Activated gamma-delta T cell treated with anti-CD3 and anti-CD28 coated beads, Interleukin-2, amount 50 U/mL, for 16 hours (primary cell): ENCODE measurements at places on chromosomes 5 and 9.

DNA sequence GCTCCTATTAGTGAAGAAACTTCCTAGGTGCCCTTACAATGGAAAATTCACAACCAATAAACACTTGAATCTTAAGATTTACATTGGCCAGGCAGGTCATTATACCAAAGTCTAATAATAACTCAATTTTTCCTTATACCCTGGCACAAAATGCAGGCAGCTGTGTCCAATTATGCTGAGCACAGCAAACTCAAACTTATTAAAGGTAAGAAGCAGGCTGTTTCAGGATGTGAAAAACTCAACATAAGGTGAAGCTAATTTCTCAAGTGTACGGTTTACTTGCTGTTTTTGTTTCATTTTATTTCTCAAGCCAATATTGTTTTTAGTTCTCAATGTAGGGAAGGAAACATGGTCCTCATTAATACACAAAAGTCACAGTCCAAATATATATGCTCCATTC lies 405.1 kb downstream of the KCTD16 start:
- DNase-seq, result no peak

- no peak for DNase-seq
These were observed 127.6 kb downstream of the ST8SIA4 start for GRCh38 chr5:100775533-100775855.

DNA sequence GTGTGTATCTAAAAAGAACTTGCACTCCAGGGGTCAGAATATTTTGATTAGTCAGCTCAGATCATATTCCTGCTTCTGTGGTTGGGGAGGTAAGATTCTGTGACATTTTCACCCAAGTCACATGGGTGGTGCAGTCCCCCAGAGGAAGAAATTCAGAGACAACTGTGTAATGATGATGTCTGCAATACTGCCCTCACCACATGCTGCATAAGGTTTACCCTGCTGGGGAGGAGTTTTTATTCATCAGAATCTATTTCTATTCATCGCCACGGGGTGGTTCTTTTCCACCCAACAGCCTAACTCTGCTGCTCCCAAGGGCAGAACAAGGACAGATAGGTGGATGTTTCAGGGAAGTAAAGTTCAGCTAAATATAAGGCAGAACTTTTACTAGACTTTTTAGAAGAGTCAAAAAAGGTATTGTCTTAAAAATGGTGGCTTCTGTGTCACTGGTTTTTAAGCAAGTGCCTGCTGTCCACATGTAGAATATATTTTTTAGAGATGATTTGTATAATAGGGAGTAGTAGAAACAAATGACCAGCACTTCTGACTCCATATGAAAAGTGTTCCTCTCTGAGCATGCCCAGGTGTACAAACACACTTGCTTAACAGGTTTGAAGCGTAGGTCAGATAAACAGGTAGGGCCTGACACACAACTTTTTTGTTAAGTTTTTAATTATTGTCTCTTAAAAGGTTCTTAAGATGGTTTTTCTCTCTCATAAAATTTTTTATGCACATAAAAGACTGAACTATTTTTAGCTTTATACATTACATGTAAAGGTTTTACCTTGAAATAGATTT lies 352.7 kb downstream of the LRRC70 start:
- no peak for DNase-seq

GRCh38 chr5:90096415-90097081 lies 313.0 kb downstream of the CETN3 start:
- DNase-seq, result no peak

GRCh38 chr5:34690898-34691297 lies 34.8 kb downstream of the RAI14 start:
- DNase-seq, result no peak

DNA sequence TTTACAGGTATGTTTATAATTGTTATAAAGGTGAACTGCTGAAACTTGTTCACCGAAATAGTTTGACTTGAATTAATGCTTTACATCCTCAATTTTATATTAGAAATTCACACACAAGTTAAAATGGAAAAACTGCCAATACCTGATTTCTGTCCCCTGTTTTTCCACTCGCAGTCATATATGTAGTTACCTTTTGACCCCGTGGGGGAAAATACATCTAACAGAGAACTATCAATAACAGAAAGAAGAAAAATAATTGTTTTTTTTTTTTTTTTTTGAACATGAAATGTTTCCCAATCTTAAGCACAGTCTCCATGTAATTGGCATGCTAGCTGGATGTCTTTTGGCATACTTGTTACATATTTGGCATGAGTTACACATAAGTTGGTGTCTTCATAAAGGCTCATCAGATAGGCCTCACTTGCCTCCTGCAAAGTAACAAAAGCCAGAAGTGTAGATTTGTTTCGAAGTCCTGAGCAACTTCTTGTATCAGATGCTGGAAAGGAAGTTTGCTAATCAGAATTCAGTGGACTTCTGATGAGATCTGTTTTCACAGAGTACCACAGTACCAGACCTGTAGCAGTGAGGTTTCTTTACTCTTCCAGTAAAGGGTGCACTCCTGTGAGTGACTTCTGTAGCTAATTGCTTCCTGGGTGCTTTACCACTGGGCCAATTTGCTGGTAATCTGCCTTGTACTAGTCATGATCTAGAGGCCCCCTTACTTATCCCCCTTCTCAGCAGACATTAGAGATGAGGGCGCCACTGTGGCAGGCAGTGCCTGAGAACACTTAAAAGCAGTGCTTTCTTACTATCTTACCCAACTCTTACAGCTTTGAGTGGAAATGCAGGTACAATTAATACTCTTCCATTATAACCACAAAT lies 36.2 kb upstream of the CXXC5 start:
- no peak for DNase-seq

GRCh38 chr5:35922468-35922867 lies 16.0 kb downstream of the CAPSL start:
- no peak for DNase-seq

- no peak for DNase-seq
These were observed 106.7 kb downstream of the NXNL2 start for GRCh38 chr9:88641456-88642240.

DNA sequence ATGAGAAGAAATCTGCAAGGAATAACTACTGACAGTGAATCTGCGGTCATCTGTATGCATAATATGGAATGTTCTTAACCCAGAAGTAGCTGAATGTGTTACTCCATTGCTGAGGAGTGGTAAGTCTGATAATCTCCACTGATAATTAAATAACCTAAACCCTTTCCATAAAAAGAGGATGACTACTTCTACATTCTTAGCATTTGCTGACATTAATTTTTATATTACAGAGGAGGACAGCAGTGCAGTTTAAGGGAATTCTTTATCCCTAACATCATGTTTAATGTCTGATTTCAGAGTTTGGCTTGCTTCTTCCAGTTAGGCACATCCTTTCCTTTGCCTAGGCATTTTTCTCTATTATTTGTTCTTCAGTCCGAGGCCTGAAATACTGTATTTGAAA lies 52.2 kb downstream of the CDC42SE2 start:
- no peak for DNase-seq

- no peak for DNase-seq
These were observed 20.1 kb downstream of the FIBCD1 start for GRCh38 chr9:130918826-130919558.

DNA sequence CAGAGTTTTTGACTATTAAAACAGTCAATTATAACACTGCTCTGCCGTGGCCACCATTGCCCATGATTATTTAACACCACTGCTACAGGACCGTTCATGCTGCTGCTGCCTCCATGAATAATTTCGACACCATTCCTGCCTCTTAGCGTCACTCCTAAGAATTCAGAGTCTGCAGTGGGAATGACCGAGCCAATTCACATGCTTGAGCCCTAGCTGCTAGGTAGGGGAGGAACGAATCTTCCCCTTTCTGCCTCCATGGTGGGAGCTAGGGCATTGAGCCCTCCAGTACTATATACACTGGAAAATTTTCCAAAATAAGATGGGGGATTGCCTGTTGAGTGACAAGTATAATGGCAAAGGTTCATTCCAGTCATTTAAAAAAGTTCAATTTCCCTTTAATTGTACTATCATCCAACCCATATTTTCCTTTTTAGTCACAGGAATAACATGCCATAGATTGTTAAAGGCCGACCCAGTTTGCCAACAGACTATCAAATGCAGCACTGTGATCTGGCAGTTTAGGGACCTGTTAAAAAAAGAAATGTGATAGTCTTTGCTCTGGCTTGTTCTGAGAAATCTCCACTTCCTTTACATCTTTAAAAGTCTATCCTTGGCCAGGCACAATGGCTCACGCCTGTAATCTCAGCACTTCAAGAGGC lies 13.5 kb upstream of the B4GALT1 start:
- no peak for DNase-seq

DNA sequence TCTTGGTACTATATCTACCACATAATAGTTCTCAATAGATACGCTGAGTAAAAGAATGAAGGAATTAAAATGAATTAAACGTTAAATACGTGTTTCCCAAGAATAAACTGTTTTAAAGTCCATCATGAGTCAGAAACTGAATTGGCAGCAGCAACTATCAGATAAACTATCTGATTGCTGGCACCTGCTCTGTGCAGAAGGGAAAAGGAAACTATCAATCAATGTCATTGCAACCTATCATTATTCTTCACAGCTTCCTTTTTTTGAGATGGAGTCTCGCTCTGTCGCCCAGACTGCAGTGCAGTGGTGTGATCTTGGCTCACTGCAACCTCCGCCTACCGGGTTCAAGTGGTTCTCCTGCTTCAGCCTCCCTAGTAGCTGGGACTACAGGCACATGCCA lies 8.8 kb upstream of the WDR36 start:
- DNase-seq, result no peak

- no peak for DNase-seq
These were observed 20.7 kb upstream of the MLANA start for GRCh38 chr9:5870020-5870339.

DNA sequence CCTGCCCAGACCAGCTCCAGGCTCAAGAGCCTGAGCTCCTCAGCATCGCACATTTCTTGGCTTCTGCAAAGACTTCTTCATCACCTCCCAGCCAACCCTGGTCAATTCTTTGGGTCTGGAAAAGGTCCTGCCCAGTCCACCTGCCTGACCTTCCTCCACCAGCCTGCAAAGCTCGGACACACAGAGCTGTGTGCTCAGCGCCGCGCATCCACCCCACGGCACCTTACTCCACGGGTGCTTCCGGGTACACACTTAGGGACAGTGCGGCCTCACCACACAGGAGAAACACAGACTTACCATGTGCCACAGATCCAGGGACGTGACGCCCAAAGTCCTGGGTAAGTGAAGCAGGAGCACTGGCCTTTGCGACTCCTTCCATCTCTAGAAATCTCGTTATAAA lies 97.3 kb downstream of the KCNT1 start:
- no peak for DNase-seq

- no peak for DNase-seq
These were observed 588.3 kb downstream of the EBF1 start for GRCh38 chr5:158511454-158511853.

DNA sequence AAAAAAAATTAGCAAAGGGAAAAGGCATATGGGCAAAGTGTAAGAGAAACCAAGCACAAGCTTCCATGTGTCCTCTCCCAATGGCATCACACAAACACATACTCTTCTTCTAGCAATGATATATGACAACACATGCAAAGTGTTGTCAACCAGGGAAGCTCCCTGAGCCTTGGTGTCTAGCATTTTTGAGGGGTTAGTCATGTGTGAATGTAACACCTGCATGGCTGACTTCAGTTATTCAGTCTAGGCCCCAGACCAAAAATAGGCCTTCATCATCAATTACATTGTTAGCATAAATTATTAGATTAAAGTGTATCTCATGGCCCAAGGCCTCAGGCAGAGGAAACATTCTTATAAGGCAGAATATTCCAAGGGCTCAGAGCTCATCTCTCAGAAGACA lies 450.0 kb downstream of the TLE1 start:
- DNase-seq, result no peak

GRCh38 chr9:133301253-133302230 lies 26.5 kb upstream of the ABO start:
- DNase-seq, result no peak

DNA sequence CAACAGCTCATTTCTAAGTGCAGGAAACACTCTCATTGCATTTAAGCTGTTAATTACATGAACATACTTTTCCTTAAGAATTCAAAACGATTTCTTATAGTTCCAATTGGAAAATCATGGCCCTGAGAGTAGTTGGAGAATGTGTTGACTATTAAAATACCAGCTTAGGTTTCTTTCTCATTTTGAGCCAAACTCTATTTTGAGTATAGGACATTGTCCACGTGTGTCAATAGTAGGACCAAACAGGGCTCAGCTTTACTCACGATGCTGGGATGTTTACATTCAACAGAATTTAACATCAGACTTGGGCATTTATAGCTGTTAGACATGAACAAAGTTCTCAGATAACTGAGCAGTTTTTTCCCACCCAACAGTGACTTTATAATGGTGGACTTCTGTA lies 39.6 kb downstream of the ADCY2 start:
- DNase-seq, result no peak

DNA sequence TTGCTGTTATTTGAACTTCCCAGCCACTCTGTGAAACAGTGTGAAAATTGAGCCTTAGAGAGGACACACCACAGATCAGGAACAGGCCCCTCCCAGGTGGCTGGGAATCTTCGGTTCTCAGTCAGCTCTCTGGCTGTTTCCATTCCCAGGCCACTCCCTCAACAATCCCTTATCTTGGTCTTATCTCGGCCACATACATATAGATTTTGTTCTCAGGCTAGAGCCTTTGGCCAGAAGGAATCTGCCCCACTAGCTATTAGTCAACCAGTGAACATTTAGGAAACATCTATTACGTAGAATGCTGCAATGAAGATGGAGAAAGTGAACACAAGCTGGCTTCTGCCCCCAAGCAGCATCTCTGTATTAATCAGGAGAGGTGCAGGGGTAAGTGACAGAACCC lies 21.0 kb upstream of the WWC1 start:
- DNase-seq, result no peak

DNA sequence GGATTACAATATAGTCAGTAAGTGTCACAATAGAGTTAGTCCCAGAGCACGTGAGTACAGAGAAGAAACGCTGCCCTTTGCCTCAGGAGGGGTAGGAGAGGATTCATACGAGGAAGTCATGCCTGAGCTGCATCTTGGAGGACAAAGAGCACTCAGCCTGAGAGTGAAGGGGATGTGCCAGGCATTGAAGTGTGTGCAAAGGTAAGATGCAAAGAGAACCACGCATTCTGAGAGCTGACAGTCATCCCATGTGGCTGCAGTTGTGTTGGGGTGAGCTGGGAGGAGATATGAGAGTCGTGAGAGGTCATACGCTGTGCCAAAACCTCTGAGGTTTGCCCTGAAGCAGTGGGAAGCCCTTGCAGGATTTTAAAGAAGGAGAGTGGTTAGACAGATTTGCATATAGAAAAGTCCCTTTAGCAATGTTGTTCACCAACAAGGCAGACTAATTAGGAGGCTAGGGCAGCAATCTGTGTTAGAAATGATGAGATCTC lies 97.5 kb downstream of the PIP5K1B start:
- DNase-seq, result no peak

- DNase-seq, result no peak
These were observed 8.9 kb downstream of the MTRR start for GRCh38 chr5:7877851-7878250.

GRCh38 chr5:170006021-170006420 lies 25.7 kb upstream of the INSYN2B start:
- no peak for DNase-seq

GRCh38 chr9:84382720-84383119 lies 42.2 kb upstream of the SLC28A3 start:
- no peak for DNase-seq

GRCh38 chr9:101119206-101119819 lies 90.8 kb downstream of the PLPPR1 start:
- no peak for DNase-seq

GRCh38 chr5:50967563-50968355 lies 301.3 kb downstream of the PARP8 start:
- DNase-seq, result no peak
